ENCODE measurements at places on chromosomes 7 and 10. TPM values are rescaled to one million over a fixed set of nuclear protein-coding genes. Genes with fewer than 3 reads are reported as not detected.

GRCh38 chr10:66627156-66627555 is 298.7 kb upstream of the LRRTM3 start:
- no peak for DNase-seq

Gene NAT16
- not detected for total RNA-seq

DNA sequence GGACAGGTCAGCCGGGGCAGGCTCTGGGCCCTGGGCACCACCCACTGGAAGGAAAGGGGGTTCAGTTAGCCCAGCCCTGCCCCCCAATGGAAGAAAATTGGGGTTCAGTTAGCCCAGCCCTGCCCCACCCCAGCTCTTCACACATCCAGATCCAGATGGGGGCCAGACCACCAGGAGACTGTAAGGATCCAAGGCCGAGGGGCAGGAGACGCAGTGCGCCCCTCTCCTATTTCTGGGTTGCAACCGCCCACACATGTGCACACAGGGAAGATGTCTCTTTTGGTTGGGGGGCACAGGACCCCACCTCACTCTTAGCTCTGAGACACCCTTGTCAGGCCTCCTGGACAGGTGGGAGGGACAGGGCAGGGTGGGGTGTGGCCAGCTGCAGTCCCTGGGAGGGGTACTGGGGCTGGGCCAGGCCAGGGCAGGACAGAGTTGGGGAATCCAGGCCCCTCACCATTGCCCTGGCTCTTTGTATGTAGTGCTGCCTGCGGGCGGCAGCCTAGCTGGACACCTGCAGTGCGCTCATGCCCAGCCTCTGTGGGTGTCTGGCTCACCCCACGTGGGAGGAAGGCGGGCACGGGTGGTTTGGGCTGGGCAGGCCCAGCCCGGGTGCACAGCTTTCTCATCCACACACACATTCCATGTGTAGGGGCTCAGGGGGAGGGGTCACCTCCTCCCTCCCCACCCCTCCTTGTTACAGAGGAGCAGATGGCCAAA is 141.2 kb downstream of the LHPP start:
- no peak for DNase-seq

Gene ZFAND4
- 3.1 TPM for total RNA-seq

GRCh38 chr7:114889646-114890285 is 32.1 kb upstream of the MDFIC start:
- no peak for DNase-seq

Gene FFAR4
- 0.16 TPM for total RNA-seq

DNA sequence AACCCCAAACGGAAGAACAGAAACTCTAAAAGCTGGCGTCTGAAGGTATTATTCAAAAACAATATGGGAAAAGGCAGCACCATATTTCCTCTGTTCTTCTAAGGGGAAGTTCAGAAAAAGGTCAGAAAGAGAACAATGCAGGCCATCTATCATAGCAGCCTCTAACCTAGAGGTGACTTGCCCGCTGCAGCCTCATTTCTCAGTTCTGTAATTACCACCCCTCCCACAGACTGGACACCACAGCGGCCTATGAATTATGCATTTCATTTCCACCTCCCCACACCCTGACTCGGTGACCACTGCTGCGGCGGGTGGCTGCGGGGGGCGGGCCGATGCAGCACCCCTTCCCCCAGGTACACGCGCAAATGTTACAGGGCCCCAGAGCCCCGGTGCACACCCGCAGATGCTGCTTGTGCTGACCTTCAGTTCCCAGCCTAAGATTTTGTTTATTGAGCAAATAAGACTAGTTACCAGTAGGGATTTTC is 125.5 kb downstream of the CLEC2L start:
- no peak for DNase-seq

- DNase-seq = no peak
These were observed 299.4 kb downstream of the DNAJB9 start for GRCh38 chr7:108869070-108869469.

GRCh38 chr10:124722798-124723783 is 21.1 kb downstream of the FAM53B start:
- DNase-seq = no peak

Gene CREB5
- 18.5 TPM for total RNA-seq

DNA sequence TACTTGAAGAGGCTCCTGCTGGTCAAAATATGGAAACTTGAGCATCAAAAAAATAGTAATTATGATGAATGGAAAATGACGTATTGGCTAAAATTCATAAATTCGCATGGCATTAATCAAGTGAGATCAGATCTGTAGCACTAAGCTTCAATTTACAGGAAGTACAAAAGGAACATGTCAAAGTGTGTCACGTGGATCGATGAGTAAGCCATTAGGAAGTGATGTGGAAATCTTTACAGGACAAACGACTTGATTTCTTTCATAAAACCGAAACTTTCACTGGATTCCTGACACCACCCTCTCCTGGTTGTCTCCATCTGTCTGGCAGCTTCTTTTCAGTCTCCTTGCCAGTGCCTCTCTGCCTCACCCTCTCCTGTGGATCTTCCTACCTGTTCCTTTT is 25.8 kb downstream of the AKR1C8 start:
- DNase-seq = no peak

Gene GFRA1
- 47.6 TPM for total RNA-seq

DNA sequence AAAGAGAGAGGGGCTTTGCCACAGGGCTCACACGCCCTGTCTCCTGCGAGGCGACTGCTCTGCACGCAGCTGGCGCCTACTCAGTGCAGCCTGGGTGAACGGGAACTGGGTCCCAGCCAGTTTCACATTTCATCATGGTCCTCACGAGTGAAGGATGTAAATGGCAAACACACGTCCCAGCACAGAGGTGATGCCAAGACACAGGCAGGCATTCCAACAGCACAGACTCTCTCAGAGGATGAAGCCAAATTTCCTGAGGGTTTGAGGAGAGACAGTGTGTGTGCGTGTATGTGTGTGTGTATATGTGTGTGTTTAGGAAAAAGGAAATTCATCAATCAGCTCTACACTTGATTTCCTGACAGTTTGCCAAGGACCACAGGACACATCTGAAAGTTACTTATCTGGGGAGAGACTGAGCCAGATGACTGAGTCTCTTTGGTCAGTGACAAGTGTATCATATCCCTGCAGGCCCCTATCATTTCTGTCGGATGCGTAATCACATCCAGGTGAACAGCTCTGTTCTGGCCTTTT is 53.9 kb downstream of the CHST15 start:
- no peak for DNase-seq

Measured in MG63 (cell line).